Breast epithelium (tissue), 4 donors: ENCODE measurements at places on chromosomes 1 and 21. TPM values are rescaled to one million over a fixed set of nuclear protein-coding genes. Genes with fewer than 3 reads are reported as not detected.

Gene S100A1
- total RNA-seq = 40.0 TPM

Gene AGT
- total RNA-seq = 0.59 TPM

Gene PROK1
- total RNA-seq = 42.9 TPM

Gene PLD5
- 0.44 TPM for total RNA-seq

Gene C1orf210
- total RNA-seq = not detected

Gene DNASE2B
- not detected for total RNA-seq

Gene FCRLA
- 0.15 TPM for total RNA-seq

Gene LCE6A
- total RNA-seq = not detected
